ENCODE measurements at places on chromosomes 11 and 22.
A peak's percentile ranks its signal among the peaks of the same experiment; 100 is the strongest.

DNA sequence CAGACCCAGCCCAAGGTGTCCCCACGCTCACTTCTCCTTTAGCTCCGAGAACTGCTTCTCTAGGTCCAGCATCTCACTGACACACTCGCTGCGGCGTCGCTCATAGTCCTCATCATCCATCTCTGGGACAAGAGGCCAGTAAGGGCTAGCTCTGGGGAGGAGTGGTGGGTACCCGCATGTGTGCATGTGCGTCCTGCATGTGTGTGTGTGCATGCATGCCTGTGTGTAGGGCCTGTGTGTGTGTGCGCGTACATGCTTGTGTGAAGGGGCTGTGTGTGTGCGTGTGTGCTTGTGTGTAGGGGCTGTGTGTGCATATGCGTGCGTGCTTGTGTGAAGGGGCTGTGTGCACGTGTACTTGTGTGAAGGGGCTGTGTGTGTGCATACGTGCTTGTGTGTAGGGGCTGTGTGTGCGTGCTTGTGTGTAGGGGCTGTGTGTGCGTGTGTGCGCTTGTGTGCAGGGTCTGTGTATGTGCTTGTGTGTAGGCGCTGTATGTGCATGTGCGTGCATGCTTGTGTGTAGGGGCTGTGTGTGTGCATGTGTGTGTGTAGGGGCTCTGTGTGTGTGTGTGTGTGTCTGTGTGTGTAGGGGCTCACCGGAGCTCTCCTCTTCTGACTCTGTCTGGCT, 3.3 kb downstream of the BRMS1 start:
- DNase-seq: no peak

DNA sequence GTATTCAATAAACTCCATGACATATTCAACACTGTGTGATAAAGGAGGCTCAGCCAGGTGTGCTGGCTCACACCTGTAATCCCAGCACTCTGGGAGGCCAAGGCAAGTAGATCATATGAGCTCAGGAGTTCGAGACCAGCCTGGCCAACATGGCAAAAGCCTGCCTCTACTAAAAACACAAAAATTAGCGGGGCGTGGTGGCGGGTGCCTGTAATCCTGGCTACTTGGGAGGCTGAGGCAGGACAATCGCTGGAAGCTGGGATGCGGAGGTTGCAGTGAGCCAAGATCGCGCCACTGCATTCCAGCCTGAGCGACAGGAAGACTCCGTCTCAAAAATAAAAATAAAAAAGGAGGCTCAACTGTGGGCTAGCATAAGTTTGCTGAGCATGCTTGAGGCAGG, 4.1 kb upstream of the SLC25A18 start:
- no peak for DNase-seq

DNA sequence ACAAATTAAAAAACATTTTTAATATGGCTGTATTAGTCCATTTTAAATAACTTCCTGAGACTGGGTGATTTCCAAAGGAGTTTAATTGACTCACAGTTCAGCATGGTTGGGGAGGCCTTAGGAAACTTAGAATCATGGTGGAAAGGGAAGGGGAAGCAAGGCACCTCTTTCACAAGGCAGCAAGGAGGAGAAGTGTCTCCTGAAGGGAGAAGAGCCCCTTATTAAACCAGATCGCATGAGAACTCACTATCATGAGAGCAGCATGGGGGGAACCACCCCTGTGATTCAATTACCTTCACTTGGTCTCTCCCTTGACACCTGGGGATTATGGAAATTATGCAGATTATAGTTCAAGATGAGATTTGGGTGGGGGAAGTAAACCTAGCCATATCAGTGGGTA, 488.6 kb downstream of the ETS1 start:
- DNase-seq: no peak

GRCh38 chr11:60118338-60118737, 29.9 kb downstream of the MS4A2 start:
- no peak for DNase-seq

GRCh38 chr11:70790671-70791300, 392.5 kb downstream of the CTTN start:
- DNase-seq: no peak

GRCh38 chr11:15341587-15341986, 226.9 kb downstream of the INSC start:
- no peak for DNase-seq

GRCh38 chr11:45860348-45860747, 13.1 kb downstream of the CRY2 start:
- no peak for DNase-seq

DNA sequence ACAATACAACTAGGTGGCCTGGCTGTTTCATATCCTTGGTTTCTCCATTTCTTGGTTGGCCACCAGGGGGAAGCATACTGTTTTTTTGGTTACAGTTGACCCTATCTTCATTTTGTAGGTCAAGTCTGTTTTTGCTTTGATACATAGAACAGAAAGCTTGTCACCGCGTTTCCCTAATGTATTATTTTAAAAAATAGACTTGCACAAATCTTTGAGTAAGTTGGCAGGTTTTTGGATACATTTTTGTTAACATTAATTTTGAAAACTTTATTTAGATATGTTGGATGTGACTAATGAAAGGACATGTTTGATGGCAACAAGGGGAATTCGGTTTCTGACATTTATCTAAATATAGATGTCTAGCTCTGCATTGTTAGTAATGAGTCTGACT, 3.0 kb downstream of the NCR3LG1 start:
- DNase-seq: peak; percentile 34

GRCh38 chr22:24515027-24515338, 19.9 kb downstream of the UPB1 start:
- DNase-seq: no peak

DNA sequence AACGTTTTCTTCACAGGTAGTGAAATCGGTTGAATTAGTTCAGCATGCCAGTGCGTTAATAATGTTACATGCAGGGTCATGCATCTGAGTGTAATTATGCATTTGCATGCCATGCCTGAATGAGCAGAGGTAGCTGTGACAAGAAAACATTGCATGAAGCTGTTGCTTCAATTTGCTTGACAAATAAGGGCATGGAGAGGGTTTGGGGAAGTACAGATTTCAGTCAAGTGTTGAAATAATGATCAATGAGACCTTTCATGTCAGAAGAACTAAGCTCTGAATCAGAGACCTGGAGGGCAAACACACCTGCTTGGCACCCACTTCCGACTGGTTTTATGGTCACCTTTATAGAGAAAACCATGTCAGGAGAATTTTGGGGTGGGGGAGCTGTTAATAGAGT, 221.4 kb downstream of the DBX1 start:
- no peak for DNase-seq

GRCh38 chr11:33857933-33858371, 33.9 kb downstream of the LMO2 start:
- DNase-seq: peak; percentile 46

DNA sequence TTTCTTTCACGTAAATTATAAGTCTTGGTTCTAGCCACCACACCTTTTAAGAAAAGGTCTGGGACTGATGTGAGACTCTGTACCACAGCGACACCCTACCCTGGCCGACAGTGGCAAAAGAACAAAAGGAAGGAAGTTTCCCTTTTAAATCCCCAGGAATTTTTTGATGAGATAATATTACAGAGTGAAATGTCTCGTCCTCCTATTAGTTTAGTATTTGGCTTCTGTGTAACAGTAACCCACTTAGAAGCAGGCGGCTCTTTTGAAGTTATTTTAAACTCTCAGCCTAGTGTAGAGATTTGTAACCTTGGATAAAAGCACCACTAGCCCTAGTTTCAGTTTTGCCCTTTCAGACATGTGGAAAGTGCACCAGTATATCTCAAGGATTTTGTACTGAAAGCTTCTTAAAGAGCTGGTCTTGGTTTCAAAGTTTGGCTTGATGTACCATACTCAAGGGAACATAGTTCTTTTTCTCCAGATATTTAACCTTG, 84.1 kb downstream of the C22orf31 start:
- DNase-seq: no peak

- DNase-seq: peak; percentile 98
These were observed 11.8 kb downstream of the LTBP3 start for GRCh38 chr11:65546217-65546958.

- DNase-seq: no peak
These were observed 111.4 kb upstream of the TBCEL start for GRCh38 chr11:120912504-120912903.

DNA sequence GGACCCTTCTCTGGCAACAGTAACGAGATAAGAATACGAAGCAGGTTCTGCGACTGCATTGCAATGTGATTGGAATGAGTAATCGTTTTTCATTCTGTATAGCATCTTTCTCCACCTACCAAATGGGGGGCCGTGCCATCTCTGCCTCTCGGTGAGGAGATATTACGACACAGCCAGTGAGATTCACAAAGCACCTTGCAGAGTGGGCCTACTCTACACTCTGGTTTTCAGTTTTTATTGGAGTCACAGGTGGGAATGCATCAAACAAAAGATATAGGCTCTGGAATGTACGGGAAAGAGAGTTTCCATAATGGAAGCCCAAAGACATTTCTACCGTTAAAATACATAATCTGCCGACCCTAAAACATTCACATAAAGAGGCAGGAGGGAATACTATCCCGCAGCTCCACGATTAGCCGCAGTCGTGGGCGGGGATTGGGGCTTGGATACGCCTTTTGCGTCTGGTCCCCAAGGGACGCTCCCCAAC, 423 bp upstream of the RTN3 start:
- no peak for DNase-seq

- no peak for DNase-seq
These were observed 195.4 kb upstream of the ARHGAP20 start for GRCh38 chr11:110907629-110908028.

DNA sequence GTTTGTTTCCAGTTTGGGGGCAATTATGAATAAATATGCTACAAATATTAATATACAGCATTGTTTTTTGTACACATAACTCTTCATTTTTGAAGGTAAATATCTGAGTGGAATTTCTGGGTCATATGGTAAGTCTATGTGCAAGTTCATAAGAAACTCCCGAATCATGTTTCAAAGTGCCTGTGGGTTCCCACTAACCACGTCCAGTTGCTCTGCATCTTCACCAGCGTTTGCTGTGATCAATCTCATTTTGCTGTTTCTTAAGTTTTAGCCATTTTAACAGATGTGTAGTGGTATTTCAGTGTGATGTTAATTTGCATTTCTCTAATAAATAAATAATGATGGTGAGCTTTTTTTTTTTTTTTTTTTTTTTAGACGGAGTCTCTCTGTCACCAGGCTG, 14.2 kb upstream of the CSRP3 start:
- no peak for DNase-seq

GRCh38 chr22:37262346-37262745, 18.3 kb upstream of the RAC2 start:
- DNase-seq: no peak

- DNase-seq: no peak
These were observed 13.6 kb downstream of the CHEK2 start for GRCh38 chr22:28728002-28728401.

- no peak for DNase-seq
These were observed 108.4 kb upstream of the ZC3H12C start for GRCh38 chr11:109984634-109985289.

GRCh38 chr11:11786771-11787170, 55.0 kb upstream of the USP47 start:
- no peak for DNase-seq

DNA sequence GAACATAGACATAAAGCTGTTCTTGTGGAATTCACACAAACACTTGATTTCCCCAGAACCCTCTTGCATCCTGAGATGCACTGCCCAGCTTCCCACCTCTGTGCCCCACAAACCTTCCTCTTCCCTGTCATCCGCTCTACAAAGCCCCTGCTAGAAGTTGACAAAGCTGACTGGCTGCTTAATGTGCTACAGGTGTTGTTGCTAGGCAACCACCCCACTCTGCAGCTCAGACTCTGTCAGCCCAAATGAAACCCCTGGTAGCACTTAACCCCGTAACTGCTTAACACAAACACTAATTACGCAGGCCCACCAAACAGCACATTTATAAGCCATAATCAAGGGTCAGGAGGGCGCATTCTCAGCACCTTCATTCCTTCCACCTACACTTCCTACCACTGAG, 172.0 kb upstream of the CADM1 start:
- DNase-seq: no peak

GRCh38 chr22:46361826-46362202, 26.3 kb downstream of the TRMU start:
- DNase-seq: no peak

DNA sequence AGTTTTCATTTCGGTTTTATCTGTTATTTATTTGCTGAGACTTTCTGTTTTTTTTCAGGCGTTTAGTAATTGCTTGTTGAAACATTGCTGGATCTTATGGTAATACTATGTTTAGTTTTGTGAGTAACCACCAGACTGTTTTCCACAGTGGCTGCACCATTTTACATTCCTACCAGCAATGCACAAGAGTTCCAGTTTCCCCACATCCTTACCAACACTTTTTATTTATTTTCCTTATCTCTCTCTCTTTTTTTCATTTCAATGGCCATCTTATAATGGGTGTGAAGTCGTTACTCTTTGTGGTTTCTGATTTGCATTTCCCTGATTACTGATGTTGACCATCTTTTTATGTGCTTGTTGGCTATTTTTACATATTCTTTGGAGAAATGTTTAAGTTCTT, 23.7 kb downstream of the USP47 start:
- no peak for DNase-seq

DNA sequence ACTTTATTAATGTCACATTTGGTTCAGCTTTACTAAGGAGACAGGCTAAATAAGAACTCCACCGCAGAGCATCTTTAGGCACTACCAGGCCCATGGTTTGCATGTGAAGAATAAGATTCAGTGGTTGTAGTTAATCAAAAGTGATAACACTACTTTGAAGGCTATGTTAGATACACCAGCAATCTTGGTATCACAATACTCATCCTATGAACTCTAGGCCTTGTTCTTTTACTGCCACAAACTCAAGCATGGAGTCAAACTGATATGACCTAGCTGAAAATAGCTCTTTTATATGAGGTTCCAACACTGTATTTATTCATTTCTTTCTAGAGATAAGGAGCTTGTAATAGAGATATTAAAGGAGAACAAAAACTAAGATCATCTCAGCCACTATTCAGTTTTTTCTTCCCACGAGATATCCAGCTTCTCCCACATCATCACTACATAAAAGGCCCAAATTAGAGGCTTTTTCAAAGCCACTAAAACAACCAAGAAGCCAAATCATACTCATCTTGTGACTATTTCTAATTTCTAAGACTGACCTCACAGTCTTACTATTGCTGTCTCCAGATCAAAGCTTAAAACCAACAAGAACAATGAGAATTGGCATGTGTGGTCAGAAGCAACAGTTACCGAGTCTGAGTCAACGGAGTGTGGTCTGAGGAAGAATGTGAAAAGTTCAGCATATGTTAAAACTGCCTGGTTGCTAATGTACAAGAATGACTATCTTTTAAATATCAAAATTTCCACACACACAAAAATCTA, 25.1 kb upstream of the GUCY1A2 start:
- no peak for DNase-seq

- DNase-seq: no peak
These were observed 17.4 kb upstream of the TMEM121B start for GRCh38 chr22:17138513-17138912.

- DNase-seq: peak; percentile 12
These were observed 73.8 kb downstream of the FAM76B start for GRCh38 chr11:95715777-95716241.

Measured in activated T-helper 1 cell treated with anti-CD3 and anti-CD28 coated beads, Interleukin-2, amount 50 U/mL, for 16 hours (primary cell).